Stimulated activated effector memory CD8-positive, alpha-beta T cell treated with anti-CD3 and anti-CD28 coated beads, Interleukin-12 subunit alpha, Interleukin-12 subunit beta, amount 100 ng/mL, for 72 hours (primary cell): ENCODE measurements at places on chromosomes 6 and 20.

DNA sequence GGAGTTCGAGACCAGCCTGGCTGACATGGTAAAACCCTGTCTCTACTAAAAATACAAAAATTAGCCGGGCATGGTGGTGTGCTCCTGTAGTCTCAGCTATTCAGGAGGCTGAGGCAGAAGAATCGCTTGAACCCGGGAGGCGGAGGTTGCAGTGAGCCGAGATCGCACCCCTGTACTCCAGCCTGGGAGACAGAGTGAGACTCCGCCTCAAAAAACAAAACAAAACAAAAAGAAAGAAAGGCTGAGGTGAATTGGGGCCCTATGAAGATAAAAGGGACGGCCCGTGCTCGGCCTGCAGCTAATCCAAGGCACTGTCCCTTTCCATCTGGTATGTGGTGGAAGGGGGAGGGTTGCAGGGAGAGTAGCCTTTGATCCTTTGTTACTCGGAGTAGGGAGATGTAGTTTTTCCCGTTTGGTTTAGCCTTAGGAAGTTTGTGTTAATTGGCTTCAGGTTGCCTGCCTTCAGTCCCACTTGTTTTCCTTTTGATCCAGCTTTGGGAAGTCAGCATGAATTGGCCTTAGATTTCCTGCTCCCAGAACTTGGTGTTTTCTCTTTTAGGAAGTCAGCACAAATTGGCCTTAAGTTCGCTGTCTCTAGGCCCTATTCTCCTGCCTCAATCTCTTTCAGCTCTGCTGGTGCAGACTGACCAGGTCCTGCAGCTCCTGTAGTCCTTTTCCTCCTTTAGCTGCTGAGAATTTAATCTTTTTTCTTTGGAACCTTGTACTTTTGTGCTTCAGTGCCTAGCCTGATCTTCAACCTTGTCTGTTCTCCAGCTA is 36.1 kb upstream of the PAQR8 start:
- DNase-seq, result no peak

DNA sequence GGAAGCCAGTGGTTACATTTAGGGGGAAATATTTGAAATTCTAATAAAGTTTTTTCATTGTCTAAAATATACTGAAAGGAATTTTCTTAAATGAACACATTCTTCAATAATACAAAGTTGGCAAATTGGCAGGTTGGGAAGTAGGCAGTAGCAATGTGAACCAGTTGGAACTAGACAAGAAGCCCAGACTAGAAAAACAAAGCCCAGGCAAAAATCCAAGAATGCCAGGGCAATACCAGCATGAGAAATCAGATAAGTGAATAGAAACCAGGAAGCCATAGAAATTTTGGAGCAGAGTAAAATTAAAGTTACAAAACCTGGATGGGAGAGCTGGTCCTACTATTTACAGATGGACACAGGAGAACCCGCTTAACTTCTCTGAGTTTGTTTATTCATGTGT is 52.2 kb downstream of the TPBG start:
- no peak for DNase-seq

GRCh38 chr20:62822788-62823651 is 6.2 kb downstream of the COL9A3 start:
- DNase-seq, result peak; percentile 62

GRCh38 chr6:139378882-139379341 is 4.5 kb upstream of the CITED2 start:
- no peak for DNase-seq

GRCh38 chr20:63969838-63970713 is at the start of gene ZNF512B:
ZNF512B (minus strand) TSS chr20:63969930; CDS start chr20:63967950, 1,980 bp downstream.
- no peak for DNase-seq

DNA sequence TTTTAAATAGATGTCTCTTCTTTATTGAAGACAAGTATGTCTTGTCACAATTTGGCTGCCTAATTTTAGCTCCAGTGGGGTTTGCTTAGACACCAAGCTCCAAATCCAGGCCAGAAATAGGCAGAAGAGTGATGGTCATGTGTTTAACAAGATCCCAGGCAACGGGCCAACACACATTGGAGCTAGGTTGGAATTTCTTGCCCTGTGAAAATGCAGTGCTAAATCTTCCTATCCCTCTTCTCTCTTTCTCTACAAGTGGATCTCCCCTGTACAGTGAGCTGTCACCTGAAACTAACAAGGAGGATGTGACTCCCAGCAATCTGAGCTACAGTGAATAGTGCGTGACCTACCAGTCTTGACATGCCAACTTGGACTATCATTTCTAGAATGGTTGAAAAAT is 65.3 kb upstream of the VGLL2 start:
- no peak for DNase-seq

GRCh38 chr6:130063806-130064205 is 45.4 kb downstream of the L3MBTL3 start:
- DNase-seq, result no peak

- DNase-seq, result no peak
Measured at GRCh38 chr6:96947055-96947454, 22.5 kb downstream of the KLHL32 start.

DNA sequence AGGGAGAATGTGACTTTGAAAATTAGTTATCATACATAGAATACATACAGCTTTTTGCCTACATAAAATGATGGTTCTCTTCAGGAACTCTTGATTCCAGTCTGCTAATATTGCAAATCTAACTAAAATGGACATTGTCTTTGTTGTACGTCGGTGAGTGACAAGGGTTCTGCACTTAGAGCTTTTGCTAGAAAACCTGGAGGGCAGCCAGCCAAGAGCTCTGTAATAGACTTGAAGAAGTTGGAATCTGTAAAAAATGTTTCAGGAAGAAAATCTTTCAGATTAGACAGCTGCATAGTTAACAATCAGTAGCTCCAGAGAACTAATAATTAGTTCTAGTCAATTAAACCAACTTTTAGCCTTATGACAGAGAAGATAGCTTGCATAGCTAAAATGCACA is 138.3 kb downstream of the FLRT3 start:
- DNase-seq, result no peak

DNA sequence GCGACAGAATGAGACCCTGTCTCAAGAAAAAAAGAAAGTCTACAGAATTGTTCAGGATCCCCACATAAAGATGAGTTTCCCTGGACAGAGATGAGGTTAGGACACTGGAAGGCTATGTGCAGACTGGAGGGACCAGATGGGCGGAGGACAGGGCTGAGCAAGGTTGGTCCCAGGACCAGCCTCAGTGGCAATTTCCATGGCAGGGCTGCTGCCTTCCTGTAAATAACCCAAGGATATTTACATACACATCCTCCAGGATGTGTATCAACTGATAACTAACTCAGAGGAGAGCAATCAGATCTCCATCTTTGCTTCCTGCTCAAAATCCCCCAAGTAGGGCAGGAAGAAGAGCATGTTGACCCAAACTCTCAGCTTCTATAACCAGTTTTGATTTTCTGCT is 58.8 kb downstream of the RSPH3 start:
- no peak for DNase-seq

- peak; percentile 97 for DNase-seq
Measured at GRCh38 chr20:38472513-38473366, at the start of gene RALGAPB. RALGAPB (plus strand) TSS chr20:38472843; CDS start chr20:38488433, 15,590 bp downstream.

- DNase-seq, result no peak
Measured at GRCh38 chr20:13298692-13299373, 77.8 kb downstream of the ISM1 start.

DNA sequence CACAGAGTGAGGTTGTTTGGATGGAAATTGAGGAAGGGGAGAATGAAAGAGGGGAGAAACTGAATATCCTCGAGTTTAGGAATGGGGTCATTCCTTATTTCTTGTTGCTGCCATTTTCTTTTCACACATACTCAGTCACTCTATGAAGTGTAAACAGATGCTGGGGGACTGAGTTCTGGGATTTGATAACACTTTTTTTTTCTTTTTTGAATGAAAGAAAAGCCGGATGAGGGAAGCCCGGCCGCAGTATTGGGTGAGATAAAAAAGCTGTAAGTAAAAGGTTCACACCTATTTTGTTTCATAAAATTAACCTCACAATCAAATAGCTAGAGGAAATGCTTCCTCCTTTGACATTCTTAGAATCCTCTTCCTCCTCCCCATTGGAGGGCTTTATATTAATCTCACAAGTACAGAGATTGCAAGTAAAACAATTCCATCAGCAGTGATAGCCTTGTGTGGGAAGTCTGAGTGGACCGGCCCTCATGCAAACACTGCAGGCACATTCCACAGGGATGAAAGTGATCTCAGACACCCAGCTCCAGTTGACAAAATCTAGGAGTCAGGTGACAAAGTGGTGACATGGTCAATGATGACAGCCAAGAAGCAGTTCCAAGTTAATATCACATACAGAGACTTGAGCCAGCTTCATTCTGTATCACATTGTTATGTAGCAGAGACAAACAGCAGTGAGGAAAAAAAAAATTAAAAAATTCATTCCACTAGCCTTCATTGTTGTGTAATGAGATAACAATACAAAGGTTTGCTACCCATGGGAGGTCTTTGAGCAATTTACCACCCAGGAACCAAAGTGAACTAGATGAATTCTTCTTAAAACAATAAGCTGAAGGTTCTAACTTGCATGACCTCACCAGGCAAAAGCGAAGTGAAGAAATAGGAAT is 391.1 kb upstream of the HSF2 start:
- DNase-seq, result no peak

DNA sequence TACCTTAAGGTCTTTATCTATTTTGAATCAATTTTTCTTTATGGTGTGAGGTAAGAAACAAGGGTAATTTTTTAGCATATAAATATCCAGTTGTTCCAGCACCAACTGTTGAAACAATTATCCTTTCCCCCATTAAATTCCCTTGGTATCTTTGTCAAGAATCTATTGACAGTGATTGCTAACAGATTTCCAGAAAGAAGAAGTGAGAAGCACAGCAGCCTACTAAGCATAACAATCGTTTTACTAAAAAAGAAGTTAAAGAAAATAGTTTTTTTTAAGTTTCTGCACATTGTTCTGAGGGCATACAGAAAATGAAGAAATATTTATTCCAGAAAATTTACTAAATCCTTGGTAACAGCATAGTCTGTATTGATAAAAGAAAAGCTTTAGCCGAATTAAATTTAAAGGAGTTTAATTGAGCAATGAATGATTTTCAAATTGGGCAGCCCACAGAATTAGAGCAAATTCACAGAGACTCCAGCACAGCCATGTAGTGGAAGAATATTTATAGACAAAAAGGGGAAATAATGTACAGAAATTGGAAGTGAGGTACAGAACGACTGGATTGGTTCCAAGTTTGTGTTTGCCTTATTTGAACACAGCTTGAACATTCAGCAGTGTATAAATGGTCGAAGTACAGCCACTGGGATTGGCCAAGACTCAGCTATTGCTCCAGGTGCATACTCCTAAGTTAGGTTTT is 97.9 kb upstream of the UST start:
- DNase-seq, result no peak

GRCh38 chr20:41309817-41310216 is 7.7 kb downstream of the ZHX3 start:
- DNase-seq, result no peak

DNA sequence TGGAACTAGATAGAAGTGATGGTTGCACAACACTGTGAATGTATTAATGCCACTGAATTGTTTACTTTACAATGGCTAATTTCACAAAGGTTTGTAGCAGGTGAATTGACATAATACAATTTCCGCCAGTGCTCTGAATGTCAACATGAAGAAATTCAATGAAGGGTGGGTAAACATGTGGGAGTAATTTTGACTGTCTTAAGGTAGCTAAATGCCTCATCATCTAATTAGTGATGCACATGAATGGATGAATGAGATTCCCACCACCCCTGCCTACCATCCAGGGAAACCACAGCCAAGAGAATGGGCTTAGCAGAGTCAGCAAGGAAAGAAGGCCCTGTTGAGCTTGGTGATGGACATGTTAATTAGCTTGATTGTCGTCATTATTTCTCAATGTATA is 275.3 kb downstream of the ALDH8A1 start:
- no peak for DNase-seq

DNA sequence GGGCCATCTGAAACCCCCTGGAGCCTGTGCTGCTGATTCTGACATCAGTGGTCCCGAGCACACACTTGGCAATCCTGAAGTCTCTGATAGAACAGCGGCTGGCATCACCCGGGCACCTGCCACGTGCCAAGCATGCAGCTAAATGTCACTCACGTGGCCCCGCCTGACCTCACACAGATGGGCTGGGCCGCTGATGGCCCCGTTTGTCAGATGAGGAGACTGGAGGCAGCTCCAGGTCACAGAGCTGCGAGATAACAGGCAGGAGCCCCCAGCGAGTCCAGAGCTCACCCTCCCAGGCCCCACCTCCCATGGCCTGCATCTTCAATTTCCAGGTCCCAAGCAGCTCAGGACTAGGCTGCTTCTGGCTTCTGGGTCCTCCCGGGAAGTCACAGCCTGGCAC is 67.2 kb downstream of the YTHDF1 start:
- no peak for DNase-seq

DNA sequence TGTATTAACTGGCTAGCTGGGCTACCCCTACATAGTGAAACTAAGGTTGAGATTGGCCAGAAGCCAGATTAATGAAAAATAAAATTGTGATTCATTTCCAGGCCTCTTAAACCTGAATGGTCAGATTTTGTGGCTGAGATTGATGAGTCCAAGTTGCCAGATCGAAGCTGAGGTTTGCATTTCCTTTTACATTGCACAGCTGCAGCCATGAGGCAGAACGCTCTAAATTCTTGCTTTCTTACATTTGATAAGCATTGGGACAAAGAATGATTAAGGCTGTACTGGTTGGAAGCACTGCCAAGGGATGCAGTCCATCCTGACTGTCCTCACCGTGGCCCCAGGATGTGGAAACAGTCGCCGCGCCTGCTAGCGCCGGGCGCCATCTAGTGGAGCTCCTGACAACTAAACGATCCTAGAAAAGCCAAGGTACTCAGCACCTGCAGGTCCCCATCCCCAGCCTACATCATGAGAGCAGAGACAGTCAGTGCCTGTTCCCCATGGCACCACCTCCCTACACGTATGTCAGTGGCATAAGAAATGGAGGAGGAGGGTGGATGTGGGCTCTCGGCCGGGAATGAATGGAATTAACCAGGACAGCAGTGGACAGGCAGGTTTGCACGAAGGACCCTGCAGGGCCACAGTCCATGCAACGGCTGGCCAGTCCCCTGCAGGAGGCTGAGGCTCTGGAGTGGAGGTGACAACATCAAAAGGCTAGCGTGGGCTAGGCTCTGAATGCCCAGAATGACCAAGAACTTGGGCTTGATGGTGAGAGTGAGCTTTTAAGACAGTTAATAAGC is 19.0 kb downstream of the PXDC1 start:
- peak; percentile 55 for DNase-seq
